RCC 7860 (cell line): ENCODE measurements at places on chromosomes 1 and 21.

- no peak for DNase-seq
These were observed 31.6 kb downstream of the ADARB1 start for GRCh38 chr21:45105906-45106485.

DNA sequence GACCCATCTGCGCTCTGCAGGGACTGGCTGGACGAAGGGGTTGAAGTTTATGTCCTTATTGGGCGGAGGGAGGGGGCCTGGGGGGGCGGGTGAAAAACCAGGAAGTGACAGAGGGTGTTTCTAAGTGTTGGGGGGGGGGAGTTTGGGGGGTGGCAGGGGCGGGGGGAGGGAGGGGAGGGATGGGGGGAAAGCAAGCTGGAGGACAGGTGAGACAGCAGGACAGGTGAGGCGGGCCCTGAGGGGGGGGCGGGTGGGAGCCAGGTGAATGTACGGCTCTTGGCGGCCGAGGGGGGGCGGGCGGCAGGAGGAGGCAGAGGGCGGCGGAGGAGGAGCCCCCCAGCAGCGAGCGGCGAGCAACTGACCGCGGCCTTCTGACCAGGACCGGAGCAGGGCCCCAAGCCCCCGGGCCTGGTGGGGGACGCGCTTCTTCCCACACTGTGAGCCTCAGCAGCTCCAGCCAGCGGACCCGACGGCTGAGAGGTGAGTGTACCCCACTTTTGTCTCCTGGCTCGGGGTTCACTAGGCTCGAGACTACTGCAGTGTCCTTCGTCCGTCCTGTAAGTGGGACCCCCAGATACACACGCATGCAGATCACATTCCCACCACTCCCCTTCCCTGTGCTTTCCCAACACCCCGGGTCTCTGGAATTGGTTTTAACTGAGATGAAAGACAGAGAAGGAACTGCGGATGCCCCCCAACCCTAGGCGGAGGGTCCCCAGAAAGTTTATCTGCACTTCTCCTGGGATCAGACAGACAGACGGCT, at the start of gene ZBTB7B:
Gene ZBTB7B (plus strand): TSS at position 339 of the 763 bp plus-strand sequence. CDS start 11,859 bp downstream, outside the sequence.
- DNase-seq: no peak

- DNase-seq: no peak
These were observed 104.2 kb downstream of the ETS2 start for GRCh38 chr21:38909929-38910328.

DNA sequence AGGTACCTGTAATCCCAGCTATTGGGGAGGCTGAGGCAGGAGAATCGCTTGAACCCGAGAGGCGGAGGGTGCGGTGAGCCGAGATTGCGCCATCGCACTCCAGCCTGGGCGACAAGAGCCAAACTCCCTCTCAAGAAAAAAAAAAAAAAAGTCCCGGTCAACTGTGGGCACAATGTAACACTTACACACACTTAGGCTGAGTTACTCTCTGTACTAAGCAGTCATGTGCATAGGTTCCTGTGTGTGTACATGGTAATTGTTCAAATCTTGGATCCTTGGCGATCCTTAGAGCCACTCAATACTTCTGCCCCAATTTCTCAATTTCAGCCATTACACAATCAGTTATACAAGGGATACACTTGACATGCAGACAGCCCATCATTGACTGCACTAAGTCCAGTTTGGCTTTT, 11.6 kb downstream of the SDCCAG8 start:
- no peak for DNase-seq

DNA sequence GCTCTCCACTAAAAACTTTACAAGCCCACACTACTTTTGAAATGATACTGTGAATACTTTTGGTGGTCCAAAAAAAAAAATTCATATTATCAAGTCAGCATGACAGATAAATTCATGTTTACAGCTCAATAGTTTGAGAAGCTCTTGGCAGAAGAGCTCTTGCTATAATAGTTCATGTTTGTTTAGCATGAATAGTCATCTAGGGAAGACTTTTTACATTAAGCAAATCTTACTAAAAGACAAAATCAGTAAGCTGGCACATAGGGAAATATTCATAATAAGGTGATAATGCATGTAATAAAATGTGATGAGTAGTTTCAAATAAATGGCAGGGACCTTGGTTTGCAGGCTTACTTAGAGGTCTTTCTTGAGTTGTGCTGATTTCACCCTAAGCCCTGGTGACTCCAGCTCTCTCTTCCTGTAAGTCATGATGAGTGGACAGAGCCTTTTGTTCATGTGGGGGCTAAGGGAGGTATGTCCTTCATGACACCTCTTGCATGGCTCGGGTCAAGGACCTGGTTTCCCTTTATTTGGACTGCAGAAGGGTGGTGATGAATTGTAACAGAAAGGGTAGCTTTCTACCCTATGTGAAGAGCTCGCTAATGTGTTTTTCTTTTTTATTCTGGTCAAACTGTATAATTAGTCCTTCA, 166.7 kb downstream of the GABPA start:
- peak; percentile 9 for DNase-seq

- DNase-seq: no peak
These were observed 21.5 kb downstream of the DHX9 start for GRCh38 chr1:182860658-182861057.

- no peak for DNase-seq
These were observed 24.0 kb downstream of the TENT5C start for GRCh38 chr1:117629625-117630422.

- no peak for DNase-seq
These were observed 14.0 kb upstream of the GBP5 start for GRCh38 chr1:89286549-89287180.

DNA sequence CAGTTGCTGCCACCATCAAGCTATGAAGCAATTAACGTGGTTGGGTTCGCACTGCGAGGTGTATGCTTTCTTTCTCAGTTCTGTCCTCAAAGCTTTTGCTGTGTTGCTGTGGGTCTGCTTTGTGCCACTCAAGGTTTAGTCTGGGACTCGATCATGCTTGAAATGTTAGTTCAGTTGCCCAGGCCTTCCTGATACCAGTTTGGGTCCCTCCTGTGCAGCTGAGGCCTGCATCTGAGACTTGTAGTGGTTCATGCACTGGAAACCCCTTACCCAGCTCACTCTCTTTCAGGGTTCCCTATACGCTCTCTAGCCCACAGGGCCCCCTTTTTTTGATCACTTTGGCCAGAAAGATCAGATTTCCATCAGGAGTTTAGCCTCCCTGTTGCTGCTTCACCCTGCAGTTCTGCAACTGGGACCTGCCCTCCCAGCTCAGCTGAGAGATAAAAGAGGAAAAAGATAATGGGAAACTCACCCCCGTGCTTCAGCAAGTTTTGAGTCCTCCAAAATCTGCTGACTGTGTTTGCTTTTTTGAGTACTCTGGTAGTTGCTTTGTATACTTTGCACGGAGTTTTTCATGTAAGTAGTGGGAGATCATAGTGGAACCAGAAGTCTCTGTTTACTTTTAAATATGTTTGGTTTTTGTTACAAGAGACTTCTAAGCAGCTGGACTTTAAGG, 317.0 kb downstream of the HHAT start:
- DNase-seq: no peak

- peak; percentile 52 for DNase-seq
These were observed 3.9 kb upstream of the SFN start for GRCh38 chr1:26858891-26859640.

- DNase-seq: no peak
These were observed 43.6 kb upstream of the BMP8B start for GRCh38 chr1:39832294-39832693.

GRCh38 chr1:28928314-28928941, 14.1 kb downstream of the EPB41 start:
- no peak for DNase-seq

- DNase-seq: peak; percentile 24
These were observed 40.1 kb downstream of the MAST2 start for GRCh38 chr1:45843474-45843905.

DNA sequence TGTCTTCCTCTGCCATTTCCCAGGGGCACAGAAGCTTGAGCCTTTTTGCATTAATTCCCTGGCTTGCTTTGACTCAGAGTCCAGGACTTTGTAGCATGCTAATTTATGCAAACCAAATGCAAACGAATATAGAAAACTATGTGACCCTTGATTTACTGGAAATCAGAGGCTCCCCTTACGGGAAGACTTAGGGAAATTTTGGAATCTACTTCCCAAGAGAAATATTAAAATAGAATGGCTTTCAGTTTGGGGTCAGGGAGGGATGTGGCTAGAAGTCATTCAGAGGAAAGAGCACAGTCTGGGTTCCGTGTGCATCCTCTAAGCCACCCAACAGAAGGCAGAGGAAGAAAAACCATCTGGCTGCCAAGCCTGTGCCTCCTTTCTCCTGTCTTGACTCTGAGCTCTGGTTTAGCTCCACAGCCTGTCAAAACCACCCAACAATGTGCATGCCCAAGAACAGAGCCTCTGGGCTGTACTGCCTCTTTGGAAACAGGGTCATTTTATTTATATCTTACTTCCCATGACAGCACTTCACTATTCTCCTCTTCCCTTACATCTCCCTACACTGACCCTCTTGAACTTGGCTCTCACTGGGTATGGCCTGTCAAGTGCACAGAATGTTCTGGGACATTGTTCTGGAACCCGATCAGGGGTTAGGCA, 30.1 kb downstream of the ATF3 start:
- DNase-seq: no peak

DNA sequence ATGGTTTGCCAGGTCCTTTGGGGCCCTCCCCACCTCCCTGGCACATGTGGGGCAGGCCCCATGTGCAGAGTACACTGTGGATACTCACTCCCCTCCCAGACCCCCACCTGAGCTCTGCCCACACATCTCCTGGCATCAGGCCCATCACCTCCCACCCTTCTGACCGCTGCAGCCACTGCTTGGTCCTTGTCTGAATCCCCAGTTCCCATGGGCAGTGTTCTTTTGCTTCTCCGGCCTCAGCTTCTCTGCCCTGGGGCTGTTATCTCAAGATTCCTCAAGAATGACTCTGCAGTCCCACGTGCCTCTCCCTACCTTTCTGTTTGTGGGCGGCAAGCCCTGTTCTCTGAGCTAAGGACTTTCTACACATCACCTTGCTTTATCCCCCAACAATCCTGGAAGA, 187.7 kb upstream of the EDN2 start:
- DNase-seq: peak; percentile 63

DNA sequence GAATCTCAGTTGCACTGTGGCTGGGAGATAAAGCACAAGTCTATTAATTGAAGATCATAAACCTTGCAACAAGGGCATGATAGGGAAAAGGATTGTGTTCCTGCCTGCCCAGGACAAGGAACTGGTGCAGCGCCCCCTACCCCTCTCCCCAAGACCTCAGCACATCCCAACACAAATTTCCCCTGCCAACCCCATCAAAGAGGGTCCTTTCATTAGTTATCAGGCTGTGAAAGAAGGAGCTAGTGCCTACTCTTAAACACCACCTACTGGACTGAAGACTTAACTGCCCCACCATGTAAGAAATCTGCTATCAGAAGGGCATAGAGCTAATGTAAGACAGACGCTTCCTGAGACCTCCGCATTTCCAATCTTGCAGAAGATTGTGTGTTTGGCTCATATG, 372.6 kb downstream of the AGBL4 start:
- no peak for DNase-seq

- DNase-seq: peak; percentile 98
These were observed 337.6 kb upstream of the SNX7 start for GRCh38 chr1:98323906-98324358.

DNA sequence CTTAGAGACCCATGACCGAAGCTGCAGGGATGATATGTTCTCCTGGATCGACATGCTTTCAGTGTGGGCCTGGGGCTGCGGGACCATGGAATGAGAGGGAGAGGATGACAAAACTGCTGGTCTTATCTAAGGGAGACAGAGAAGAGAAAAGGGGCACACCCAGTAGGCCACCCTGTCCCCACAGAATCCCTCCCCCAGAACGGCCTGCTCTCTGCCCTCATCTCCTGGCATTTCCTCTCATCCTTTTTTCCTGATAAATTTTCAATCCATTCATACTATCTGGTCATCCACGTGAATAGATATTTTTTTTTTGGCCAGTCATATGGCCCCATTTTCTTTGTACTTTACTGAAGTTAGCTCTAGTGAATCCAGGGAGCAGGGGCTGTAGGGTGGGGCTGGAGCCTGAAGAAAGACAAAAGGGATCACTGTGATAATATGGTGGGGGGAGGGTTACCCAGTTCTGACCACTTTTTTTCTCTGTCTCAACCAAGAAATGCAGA, at the start of gene PKLR:
Gene PKLR (minus strand): TSS at position 97 of the 500 bp plus-strand sequence. CDS start 43 bp downstream, at position 54.
- no peak for DNase-seq

- DNase-seq: peak; percentile 73
These were observed 14.0 kb upstream of the CDA start for GRCh38 chr1:20574686-20575540.

DNA sequence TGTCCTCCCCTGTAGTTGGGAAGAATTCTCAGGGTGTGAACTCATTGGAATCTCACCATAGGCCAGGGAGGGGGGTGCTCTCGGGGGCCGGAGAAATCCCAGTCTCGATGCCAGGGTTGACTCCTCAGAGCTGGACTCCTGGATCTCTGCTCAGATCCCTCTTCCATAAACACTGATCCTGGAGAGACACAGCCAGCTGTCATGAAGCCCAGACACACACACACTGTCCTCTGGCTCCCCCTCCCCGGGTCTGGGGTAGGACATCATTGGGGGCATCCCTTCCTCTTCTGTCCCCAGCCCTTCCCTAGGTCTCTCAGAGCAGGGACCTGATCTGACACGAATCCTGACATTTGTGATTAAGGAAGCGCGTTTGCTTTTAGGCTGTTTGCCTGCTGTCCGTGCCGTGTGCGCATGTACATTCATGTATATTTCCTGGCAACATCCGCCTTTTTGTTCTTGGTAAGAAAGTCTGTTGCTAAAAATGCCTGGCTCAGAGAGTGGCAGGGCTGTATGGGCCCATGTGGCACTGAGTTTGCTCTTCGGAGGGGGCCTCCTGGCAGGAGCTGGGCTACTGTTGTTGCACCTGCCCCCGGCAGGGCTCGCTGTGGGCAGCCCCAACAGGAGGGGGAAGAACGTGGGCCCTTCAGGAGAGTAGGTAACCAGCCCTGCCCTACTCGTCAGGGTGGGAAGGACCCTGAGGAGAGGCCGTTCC, 45.4 kb upstream of the SELENON start:
- DNase-seq: no peak

DNA sequence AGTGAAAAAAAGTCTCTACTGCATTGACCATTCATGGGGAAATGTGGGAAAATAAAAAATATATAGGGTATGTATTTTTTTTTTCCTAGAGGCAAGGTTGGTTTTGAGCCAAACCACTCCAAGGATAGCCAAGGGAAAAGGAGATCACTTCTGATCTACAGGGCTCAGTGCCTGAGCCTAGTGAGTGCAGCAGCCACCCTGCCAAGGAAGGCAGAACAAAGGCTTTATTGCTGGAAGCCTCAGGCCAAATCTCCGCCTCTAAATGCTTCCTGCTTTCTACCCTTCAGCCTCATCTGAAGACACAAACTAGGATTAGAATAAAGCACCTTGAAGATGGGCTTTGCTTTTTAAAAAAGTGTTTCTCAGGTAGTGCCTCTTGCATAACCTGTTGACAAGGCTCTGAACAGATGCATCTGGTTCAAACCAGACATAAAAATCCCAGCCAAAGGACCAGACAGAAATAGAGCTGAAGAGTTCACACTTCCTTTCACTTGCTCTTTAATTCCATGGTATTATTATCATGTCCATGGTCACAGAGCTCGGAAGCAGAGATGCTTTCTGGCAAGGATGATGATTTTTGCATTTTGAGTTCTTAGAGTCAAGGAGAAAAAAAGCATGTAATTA, 10.5 kb downstream of the C1orf115 start:
- DNase-seq: no peak

- DNase-seq: no peak
These were observed 55.5 kb upstream of the CNN3 start for GRCh38 chr1:94982398-94982797.

- no peak for DNase-seq
These were observed 8.1 kb downstream of the POFUT2 start for GRCh38 chr21:45279446-45280177.

GRCh38 chr1:161159913-161160243, 578 bp downstream of the USP21 start:
- no peak for DNase-seq
